ENCODE measurements at places on chromosomes 1 and 21.

- no peak for DNase-seq
Observed at GRCh38 chr1:160639652-160640051, 7.2 kb downstream of the SLAMF1 start.

DNA sequence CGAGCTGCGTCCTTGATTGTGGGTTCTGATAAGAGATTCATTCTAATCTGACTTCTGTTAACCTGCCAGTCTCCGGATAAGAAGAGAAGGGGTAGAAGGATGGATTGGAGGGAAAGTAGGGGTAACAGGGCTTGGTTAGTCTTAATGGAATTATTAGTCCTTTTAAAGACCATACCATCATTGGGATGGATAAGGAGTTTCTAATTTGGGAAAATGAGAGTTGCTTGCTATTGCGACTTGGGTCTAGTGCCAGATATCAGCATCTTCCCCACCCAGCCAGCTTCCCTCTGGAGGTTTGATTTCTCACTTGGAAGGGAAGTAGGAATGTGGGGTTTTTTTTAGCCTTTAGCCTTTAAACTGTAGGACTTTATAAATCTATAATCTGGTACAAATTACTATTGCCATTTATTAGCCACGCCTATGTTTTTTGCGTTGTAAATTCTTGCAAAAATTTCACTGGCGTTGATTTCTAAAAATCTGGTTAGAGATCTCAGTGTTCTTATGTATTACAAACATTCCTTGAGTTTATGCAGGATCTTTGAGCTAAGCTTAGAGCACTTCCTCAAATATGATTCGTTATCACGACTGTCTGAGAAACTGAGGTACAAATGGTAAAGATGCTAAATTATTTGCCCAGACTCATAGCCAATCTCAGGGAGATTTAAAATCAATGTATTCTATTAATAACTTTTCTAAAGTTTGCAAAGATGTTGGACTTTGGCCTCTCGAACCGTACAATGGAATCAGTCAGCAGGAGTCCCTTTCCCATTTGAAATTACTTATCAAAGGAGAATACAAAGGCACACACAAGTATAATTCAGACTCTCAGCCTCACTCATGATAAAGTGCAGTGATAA is 1.3 kb downstream of the FAM20B start:
- no peak for DNase-seq

- DNase-seq, result no peak
Observed at GRCh38 chr1:167332503-167332902, 111.8 kb downstream of the POU2F1 start.

DNA sequence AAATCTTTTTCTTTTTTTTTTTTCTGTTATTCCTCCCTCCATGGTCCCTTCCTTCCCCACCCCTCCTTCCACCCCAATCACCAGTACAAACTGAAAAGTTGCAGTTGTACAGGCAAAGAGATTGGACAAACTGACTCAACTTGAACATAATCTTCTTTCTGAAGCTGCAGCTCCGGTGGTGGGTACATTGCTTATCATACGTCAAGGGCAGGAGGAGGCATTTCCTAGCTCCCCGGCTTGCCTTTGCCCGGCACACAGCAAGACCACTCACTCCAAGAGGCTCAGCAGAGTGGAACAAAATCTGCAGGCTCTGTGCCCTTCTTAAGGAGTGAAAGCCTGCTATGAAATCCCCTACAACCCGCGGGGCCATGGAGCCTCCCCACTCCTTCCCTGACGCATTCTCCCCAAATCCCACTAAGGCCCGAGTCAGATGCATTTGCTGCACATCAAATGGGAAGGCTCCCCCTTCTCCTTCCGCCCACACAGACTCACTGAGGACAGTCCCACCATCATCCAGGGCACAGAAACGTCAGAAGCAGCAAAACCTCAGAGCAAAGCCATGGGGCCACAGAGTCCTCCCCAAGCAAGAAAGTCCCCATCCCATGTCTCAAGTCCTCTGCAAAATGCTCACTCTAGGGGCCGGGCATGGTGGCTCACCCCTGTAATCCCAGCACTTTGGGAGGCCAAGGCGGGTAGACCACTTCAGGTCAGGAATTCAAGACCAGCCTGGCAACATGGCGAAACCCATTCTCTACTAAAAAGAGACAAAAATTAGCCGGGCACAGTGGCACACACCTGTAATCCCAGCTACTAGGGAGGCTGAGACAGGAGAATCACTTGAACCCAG is 45.9 kb downstream of the SYF2 start:
- no peak for DNase-seq

Data from right hindlimb (tissue), 1 donor.